ENCODE measurements at places on chromosomes 3 and 15. TPM values are rescaled to one million over a fixed set of nuclear protein-coding genes. Genes with fewer than 3 reads are reported as not detected.

DNA sequence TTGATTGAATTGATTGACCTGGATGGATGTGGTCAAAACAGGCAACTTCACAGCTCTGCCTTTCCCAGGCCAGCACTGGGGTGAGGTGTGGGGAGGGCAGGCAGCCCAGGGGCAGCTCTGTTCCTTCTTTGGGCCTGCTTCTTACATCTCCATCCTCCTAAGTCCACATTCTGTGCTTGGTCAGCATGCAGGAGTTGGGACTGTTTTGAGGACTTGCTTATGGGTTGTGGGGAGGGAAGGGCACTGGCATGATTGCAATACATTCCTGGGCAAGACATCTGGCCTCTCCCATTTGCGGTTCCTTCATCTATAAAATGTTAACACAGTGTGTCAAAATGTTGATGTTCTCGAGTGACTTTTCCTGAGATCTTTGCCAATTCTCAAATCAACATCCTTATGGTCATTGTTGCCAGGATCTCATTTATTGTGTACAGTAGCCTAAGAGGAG, 84.1 kb downstream of the ST6GAL1 start:
- DNase-seq: no peak

GRCh38 chr3:193711964-193712598, 119.1 kb downstream of the OPA1 start:
- no peak for DNase-seq

GRCh38 chr3:49673715-49674496, at the start of gene APEH:
APEH (plus strand) TSS chr3:49674351; CDS start chr3:49674402, 51 bp downstream.
- peak; percentile 92 for DNase-seq

GRCh38 chr15:69896606-69897005, 201.1 kb downstream of the TLE3 start:
- DNase-seq: no peak

GRCh38 chr3:43478118-43478785, 143.6 kb downstream of the ANO10 start:
- DNase-seq: no peak

- no peak for DNase-seq
These were observed 69.0 kb downstream of the SLC12A8 start for GRCh38 chr3:125143538-125143937.

- no peak for DNase-seq
These were observed 30.8 kb downstream of the SRP14 start for GRCh38 chr15:40008061-40008765.

DNA sequence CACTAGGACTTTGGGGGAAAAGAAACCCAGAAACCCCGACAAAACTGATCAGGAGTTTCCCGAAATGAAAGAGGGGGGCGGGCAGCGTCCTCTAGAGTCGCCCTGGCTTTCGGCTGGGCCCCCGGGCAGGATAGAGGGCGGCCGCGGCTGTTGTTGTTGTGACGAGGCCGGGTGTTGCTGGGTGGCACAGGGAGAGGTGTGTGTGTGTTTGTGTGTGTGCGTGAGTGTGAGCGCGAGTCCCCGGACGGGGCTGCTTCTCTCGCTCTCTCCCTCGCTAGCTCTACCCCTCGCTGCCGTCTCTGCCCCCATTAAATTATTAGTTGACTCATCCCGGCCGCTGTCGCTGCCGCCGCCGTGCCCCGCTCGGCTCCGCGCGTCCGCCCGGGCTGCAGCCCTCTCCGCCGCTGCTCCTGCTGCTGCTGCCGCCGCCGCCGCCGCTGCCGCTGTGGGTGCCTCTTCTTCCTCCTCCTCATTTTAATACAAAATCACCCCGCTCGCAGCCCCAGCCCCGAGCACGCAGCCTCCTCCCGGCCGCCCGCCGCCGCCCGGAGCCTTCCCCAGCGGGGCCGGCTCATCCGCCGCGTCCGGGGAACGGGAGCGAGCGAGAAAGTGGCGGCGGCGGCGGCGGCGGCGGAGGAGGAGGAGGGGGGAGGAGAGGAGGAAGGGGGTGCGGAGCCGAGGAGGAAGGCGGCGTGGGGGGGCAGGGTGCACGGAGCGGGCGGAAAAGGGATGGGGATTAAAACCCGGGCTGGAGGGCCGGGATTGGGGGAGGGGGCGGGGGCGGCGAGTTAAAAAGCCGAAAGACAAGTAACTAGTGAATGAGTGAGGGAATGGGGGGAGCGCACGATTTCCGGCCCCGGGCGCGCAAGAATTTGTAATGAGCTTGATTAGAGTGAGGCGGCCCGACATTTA, at the start of gene SATB1:
Gene SATB1, minus strand, starts transcription at position 611 of the 912 bp plus-strand sequence. CDS start 4,372 bp downstream, outside the sequence.
- peak; percentile 81 for DNase-seq

Gene UQCRC1
- 176 TPM for polyA plus RNA-seq

Measured in muscle of arm (tissue), 14 donors.